Stimulated activated effector memory CD8-positive, alpha-beta T cell treated with anti-CD3 and anti-CD28 coated beads, Interleukin-12 subunit alpha, Interleukin-12 subunit beta, amount 100 ng/mL, for 72 hours (primary cell): ENCODE measurements at places on chromosomes 2 and 18.
A peak's percentile ranks its signal among the peaks of the same experiment; 100 is the strongest.

- no peak for DNase-seq
Observed at GRCh38 chr2:60547841-60548240, 5.6 kb downstream of the BCL11A start.

DNA sequence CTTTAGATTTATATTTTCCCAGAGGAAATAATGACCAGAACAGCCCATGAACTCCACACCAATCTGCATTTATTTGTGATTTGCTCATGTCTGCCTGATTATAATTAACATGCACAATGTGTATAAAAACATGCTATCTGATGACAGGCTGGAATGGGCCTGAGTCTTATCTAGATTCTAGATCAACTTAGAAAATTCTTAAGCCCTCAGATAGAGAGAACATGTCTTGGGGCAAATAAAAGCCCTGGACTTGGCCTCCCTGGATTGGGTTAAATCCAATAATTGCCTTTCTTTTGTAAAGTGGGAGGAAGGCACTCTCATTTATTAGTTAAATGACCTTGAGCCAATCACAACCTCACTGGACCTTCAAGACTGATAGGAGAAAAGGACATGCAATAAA lies 61.8 kb downstream of the EVA1A start:
- DNase-seq = no peak

GRCh38 chr2:177147834-177148445 lies 64.7 kb upstream of the HNRNPA3 start:
- no peak for DNase-seq

- no peak for DNase-seq
Observed at GRCh38 chr2:67646714-67647333, 249.7 kb downstream of the ETAA1 start.

DNA sequence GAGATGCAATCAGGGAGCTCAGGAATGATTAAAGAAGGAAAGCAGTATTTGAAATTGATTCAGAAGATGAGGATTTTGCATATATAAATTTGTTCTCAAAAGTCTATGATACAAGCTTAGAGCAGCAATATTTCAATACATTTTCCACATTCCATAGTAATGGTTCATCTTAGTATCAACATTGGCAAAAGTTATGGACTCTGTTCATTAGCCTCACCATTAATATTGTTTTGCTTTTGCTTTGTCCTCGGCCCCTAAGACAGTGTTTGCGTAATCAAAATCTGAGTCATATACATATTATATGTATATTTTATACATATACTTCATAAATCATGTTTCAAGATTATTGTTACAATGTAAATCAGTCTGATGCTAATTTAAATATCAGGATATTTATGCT lies 176.6 kb downstream of the CNTNAP5 start:
- no peak for DNase-seq

DNA sequence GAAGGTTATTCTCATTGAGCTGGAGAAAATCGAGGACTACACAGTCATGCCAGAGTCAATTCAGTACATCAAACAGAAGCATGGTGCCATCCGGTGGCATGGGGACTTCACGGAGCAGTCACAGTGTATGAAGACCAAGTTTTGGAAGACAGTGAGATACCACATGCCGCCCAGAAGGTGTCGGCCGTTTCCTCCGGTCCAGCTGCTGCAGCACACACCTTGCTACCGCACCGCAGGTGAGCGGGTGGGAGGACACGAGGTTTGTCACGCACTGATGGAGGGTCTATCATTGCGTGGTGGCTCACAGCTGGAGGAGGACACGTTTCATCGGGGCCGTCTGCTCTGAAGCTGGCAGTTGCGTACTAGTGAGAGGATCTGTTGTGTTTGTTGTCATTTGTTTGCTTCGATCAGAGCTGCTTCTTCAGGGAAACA lies 48.2 kb downstream of the IL1RL2 start:
- DNase-seq = no peak

DNA sequence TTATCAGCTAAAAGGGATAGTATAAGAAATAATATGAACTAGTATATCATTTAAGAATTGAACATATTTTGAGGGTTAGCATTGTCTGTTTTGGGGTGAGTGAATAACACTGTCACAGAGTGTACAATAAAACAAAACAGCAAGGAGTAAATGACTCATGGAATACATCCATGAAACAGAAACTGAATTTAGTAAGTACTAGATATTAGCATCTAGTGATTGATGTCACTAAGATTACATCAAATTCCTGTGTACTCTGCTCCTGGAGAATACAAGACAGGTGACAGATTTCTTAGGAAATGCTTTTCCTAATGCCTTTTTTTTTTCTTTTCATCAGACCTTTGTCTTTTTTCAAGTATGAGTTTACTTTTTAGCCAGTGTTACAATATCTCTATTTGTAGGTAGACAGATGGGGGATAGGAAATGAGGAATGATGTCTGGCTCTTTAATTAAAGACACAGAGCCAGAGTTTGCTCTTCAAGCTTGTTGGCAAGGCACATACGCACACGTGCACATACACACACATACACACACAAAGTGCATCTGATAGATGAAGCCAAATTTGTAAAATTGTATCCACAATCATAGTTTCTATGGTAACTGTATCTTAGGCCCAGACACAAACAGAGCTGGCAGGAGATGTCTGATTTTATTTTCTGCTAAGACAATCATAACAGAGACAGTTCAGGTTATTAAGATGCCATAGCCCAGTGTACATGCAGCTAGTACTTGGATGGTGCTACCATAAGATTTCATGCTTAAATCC lies 138.2 kb upstream of the NRP2 start:
- DNase-seq = no peak

DNA sequence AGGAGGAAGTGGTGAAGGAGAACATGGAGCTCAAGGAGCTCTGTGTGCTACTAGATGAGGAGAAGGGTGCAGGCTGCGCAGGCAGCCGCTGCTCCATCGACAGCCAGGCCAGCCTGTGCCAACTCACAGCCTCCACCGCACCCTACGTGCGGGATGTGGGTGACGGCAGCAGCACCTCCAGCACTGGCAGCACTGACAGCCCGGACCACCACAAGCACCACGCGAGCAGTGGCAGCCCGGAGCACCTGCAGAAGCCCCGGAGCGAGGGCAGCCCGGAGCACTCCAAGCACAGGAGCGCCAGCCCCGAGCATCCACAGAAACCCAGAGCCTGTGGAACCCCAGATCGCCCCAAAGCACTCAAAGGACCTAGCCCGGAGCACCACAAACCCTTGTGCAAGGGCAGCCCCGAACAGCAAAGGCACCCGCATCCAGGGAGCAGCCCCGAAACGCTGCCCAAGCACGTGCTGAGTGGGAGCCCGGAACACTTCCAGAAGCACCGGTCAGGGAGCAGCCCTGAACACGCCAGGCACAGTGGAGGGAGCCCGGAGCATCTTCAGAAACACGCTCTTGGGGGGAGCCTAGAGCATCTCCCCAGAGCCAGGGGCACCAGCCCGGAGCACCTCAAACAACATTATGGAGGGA lies 9.0 kb downstream of the CCDC85A start:
- DNase-seq = no peak

DNA sequence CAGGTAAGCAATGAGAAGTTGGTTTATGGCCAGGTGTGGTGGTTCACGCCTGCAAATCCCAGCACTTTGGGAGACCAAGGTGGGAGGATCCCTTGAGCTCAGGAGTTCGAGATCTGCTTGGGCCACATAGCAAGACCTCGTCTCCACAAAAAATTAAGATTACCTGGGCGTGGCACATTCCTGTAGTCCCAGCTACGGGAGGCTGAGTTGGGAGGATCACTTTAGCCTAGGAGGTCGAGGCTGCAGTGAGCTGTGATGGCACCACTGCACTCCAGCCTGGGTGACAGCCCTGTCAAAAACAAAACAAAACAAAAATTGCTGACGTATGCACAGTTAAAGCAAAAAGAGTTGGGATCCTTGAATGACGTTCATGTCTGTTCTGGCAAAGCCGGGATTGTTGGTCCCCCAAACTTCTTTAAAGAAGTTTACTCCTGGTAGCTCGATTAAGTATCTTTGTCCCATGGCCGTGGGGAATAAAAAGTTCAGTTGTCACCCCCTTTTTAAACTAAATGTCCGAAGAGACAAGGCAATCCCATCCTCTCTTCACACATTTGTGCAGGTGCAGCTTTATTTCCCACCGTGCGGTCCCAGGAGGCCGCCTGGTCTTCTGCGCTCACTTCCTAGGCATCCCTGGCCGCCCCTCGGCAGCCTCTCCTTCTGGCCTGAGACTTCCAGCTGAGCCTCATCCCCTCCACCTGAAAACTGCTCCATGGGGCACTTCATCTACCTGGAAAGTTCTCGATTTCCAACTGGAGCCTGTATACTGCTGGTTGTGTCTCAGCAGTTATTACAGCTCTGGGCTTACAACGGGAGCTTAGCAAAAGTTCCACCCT lies 762 bp upstream of the SPOPL start:
- no peak for DNase-seq

- no peak for DNase-seq
Observed at GRCh38 chr2:197075754-197076337, 149.3 kb upstream of the PGAP1 start.

DNA sequence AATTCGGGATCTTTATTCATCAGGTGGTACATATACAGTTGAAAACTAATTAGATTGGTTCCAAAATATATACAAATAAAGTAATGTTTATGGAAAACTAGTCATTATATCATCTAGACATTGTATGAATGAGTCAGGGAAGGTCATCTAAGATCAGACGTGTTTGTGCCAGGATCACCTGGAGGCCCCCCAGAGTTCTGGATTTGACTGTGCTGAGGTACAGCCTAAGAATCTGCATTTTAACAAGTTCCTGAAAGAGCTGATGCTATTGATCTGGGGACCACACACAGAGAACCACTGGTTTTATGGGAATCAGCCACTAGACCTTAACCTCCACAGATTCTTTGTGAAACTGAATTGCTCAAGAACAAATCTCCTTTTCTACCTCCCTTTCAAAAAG lies 43.2 kb downstream of the PARD6G start:
- peak; percentile 46 for DNase-seq

DNA sequence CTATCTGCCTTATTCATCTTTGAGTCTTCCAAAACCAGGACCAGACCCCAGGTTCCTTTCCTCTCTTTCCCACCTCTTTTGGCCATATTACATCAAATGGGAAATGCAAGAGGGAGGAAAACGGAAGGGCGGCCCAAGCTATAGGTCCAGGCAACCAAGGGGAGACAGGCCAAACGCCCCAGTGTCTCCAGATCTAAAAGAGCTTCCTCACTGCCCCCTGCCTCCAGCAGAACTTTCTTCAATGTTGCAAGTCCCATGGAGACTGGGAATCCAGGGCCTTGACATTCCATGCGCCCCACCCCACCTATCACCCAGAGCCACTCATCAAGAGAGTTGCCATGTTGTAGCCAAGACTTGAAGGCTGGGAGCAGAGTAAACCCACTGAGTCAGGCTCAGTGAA lies 15.4 kb downstream of the TNS1 start:
- no peak for DNase-seq

DNA sequence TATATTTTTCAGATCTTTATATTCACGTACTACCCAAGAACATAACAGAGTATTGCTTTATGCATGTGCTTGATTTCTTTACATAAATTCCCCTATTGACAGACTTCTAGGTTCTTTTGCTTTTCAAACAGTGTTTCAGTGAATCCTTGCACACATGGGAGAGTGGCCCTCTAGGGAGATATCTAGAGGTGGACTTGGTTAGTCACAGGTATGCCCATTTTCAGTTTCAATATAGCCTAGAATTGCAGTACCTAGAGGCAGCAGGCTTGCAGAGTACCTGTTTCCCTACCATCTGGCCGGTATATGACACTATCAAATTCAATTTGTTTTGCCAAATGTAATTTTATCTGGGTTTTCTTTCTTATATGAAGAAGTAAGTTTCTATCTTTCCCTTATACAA lies 36.8 kb downstream of the EML6 start:
- DNase-seq = no peak

GRCh38 chr2:217459680-217460405 lies 543.0 kb downstream of the TNS1 start:
- DNase-seq = no peak
